WERI-Rb-1 (cell line): ENCODE measurements at places on chromosomes 2 and 18.

- DNase-seq, result no peak
Measured at GRCh38 chr2:236352761-236353593, 88.8 kb upstream of the ASB18 start.

DNA sequence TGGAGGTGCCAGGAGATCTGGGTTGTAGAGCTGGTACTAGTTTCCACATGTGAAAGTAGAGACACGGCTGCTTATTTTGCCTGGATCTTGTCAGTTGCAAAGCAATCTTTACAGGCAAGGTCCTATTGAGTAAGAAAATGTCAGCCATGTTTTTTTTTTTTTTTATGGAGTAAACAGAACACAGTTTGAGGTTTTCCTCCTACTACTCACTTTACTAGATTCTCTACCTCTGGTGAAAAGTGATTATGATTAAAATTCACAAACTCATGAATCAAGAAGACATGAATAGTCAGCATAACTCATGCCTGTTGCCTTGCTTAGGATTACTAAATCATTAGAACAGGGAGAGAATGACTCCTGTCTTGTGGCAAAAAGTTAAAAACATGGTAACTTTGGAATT lies 70.1 kb upstream of the PNPT1 start:
- no peak for DNase-seq

- DNase-seq, result peak; percentile 73
Measured at GRCh38 chr2:100416935-100417710, at the start of gene CHST10. TSS of gene CHST10 (minus strand) at chr2:100417668. CDS start at chr2:100406675, 10,993 bp downstream.

- no peak for DNase-seq
Measured at GRCh38 chr2:127622561-127623387, 23.2 kb upstream of the GPR17 start.

DNA sequence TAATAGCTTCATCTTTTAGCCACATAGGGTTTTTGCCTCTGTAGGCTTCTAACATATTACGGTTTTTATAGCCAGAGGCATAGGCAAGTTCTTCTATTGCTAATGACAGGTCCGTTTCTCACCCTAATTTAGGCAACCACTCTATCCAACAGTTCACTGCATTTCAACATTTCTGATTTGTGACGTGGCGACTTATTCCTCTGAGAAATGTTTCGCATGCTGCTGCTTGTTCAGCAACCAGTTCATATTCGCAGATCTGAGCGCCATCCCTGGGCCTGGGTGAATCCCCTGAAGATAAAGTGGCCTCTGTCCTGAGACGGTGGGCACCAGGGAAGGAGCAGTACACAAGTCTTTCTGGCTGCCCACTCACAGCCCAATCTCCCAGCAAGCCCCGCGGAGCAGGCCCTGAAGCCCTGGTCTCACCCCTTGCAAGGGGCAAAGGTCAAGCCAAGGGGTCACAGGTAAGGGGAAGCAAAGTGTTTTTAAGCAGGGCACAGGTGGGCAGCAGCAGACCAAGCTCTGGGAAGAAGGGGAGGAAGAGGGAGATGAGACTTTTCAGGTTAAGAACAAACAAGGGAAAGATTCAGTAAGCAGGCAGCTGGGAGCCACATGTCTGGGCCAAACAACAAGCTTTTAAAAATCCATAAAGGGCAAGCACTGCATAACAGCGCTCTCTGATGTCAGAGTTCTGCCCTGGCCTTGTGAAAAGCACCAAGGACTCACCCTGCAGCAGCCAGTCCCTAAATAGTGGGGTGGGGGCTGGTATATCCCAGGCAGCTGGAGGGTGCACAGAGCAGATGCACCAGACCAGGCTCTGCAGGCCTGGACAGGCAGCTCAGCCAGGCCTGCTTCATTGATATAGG lies 10.8 kb upstream of the COX7A2L start:
- DNase-seq, result peak; percentile 35

DNA sequence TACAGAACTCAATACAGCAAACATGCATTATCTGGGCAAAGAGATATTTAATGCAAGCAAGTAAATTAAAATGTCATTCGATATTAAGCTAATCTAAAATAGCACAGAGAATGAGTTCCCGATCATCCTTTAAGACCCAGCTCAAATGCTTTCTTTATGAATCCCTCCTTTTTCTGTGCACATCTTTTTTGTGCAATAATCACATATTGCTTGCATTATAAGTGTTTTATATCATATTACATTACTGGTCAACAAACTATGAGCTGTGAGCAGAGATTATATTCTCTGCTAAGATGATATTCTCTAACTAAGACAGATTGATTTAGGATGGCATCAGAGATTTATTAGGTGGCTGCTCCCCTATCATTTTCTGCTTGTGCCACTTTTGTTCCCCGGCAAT lies 146.1 kb downstream of the ERBB4 start:
- no peak for DNase-seq

DNA sequence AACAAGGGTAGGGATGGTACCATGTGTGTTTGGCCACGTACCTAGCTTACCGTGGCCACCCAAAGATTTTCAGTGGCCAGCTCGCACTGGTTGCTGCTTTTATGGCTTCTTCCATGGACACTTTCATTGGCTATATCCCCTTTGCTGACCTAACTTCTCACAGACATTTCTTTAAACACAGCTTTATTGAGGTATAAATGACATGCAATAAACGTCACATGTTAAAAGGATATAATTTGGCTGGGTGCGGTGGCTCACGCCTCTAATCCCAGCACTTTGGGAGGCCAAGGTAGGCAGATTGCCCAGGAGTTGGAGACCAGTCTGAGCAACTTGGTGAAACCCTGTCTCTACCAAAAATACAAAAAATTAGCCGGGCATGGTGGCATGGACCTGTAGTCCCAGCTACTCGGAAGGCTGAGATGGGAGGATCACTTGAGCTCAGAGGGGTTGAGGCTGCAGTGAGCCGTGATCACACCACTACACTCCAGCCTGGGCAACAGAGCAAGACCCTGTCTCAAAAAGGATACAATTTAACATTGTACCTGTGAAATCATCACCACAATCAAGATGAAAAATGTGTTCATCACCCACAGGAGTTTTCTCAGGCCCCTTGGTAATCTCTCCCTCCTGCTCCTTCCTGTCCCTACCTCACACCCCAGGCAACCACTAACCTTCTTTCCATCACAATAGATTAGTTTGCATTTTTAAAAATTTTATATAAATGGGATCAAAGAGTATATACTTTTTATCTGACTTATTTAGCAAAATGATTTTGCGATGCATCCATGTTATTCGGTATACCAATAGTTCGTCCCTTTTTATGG lies 127.8 kb upstream of the PPP1CB start:
- no peak for DNase-seq

DNA sequence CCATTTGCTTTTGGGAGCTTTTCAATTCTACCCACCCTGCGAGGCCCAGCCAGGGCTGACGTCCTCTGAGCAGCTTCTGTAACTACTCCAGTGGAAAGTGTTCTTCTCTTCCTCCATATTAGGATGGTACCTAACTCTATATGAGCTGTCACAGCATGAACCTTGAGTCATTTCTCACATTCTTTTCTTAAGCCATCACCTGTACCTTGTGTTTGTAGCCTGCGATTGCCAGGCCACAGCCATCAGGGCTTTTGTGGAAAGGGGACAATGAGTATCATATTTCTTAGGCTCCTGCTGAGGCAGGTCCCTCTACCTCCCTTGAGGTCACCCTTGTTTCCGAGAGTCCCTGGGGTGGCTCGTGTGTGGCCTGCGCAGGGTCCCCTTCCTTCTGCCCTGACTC lies 144.5 kb upstream of the DLX2 start:
- DNase-seq, result no peak

- no peak for DNase-seq
Measured at GRCh38 chr2:133949595-133949994, 304.3 kb upstream of the MGAT5 start.

GRCh38 chr18:58592223-58593214 lies 36.4 kb downstream of the ALPK2 start:
- peak; percentile 97 for DNase-seq

GRCh38 chr2:111659361-111660333 lies 224.3 kb downstream of the ANAPC1 start:
- DNase-seq, result no peak

DNA sequence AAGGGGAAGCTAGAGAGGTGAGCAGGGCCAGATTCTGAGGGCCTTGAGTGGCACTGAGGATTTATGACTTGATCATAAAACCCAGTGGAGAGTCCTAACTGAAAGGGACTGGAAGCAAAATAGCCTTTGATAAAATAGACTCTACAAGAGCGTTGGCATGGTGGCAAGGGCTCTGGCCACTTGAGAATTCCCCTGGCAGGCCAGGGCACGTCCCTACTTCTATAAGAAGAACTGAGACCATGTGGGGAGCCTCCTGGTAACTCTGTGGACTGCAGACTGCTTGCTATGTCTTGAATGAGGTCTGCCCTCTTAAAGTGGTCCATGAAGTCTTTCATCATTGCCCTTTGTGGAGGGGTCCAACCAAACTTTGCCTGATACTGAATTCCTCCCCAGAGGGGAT lies 324.8 kb downstream of the ALK start:
- DNase-seq, result no peak

GRCh38 chr18:55300936-55301531 lies 287.0 kb downstream of the TCF4 start:
- no peak for DNase-seq

- DNase-seq, result no peak
Measured at GRCh38 chr2:2758793-2759367, 427.8 kb upstream of the MYT1L start.

DNA sequence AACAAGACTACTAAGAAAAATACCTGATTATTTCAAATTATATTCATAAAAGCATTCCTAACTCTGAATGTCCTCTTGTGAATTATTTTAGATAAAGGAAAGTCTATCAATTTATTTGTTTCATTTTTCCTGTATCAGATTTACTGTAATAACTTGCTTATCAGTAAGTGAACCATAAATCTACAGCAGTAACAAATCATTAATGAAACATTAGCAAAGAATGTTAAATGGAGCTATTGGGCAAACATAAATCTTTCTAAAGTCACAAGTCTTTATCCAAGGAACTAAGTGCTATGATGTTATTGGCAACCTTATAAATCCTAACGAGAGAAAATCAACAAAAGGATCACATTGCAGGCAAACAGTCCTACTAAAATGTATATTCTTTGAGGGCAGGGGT lies 897.1 kb upstream of the FSHR start:
- DNase-seq, result no peak

- no peak for DNase-seq
Measured at GRCh38 chr18:23574611-23575308, 11.5 kb downstream of the NPC1 start.

GRCh38 chr2:156340804-156341451 lies 8.4 kb upstream of the NR4A2 start:
- peak; percentile 42 for DNase-seq

- DNase-seq, result no peak
Measured at GRCh38 chr2:186717320-186718007, 23.6 kb downstream of the FAM171B start.

- no peak for DNase-seq
Measured at GRCh38 chr18:26919627-26920026, 54.1 kb upstream of the AQP4 start.

- no peak for DNase-seq
Measured at GRCh38 chr18:79859314-79859713, 61.6 kb downstream of the KCNG2 start.

DNA sequence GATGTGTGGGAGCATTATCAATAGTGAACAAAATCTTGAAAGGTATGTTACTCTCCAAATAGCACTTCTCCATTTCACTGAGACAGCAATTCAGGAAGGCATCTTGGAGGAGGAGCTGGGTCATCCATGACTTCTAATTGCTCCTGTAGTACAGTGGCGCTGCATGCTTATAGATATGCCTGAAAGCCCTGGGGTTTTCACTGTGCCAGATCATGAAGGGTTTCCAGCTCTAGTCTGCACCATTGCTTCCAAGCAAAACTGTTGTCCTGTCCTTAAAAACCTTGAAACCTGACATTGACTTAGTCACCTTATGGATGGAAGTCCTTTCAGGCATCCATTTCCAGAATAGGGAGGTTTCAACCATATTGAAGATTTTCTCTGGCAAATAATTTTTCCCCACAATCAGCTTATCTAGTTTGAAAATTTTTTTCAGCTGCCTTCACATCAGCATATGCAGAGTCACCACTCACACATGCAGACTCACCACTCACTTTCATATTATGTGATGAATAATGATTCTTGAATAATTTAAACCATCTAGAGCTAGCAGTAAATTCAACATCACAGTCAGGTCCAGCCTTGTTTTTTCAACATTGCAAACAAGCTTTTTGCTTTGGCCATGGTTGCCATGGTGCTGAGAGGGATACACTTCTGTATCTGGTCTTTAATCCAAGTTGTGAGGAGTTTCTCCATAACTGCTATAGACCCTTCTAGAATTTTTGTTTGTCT lies 297.1 kb downstream of the CLIP4 start:
- no peak for DNase-seq

DNA sequence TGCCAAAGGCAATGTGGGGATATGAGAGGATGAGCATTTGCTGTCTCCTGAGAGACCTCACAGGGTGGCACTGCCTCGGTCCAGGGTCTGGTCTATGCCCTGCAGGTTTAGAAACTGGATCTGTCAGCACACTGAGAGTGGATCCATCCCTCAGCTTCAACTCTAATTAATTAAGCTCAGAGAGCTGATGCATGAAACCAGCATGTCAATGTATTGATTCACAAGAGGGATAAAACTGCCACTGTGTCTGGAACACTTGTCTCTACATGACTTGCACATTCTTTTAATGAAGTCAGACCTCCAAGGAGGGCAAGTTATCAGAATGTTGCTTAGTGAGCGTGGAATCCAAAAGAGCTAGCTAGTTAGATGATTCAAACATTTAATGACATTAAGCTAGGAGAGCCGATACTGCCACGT lies 22.5 kb upstream of the POLE4 start:
- peak; percentile 75 for DNase-seq

- DNase-seq, result peak; percentile 8
Measured at GRCh38 chr18:32770054-32770665, 2.7 kb downstream of the KLHL14 start.

GRCh38 chr2:241986836-241987641 lies 117.5 kb downstream of the RTP5 start:
- DNase-seq, result no peak

- no peak for DNase-seq
Measured at GRCh38 chr18:54765636-54766375, 62.5 kb upstream of the RAB27B start.

- DNase-seq, result no peak
Measured at GRCh38 chr18:21321711-21322110, 79.7 kb downstream of the GREB1L start.

DNA sequence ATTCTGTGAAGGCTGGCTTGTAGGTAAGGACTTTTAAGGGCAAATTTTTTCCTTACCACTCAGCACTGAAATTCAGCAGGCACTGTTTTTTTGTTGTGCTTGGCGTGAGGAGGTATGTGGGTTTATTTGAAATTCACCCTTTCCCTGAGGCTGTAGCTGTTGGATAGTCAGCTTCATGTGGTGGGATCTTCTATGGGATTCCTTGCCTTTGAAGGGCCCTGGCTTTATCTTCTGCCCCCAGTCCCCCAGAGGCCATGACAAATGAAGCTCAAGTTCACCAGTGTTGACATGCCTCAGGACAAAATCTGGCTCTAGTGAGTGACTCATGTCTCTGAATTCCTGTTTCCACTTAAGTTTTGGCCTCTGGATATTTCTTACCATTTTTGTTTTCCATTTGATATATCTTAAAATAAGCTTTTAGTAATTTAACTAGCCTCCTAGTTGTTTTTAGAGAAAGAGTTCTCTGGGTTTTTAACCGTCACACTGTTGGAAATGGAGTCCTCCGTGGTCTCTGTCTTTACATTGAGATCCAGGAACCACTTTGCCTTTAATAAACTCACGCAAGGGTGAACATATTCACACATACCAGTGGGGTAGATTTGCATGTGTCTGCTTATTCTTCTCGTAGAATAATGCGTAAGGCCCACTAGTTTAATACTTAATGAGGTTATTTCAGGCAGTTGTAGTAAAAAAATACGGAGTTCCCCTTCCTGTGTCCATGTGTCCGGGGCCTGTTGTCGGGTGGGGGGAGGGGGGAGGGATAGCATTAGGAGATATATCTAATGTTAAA lies 211.1 kb upstream of the FAM98A start:
- no peak for DNase-seq

- DNase-seq, result peak; percentile 57
Measured at GRCh38 chr18:267380-267687, 513 bp downstream of the THOC1 start.
